ENCODE measurements at places on chromosomes 7 and 10. TPM values are rescaled to one million over a fixed set of nuclear protein-coding genes. Genes with fewer than 3 reads are reported as not detected.
A peak's percentile ranks its signal among the peaks of the same experiment; 100 is the strongest.

Gene ELFN1
- total RNA-seq = 13.7 TPM

Gene CALHM1
- total RNA-seq = not detected

DNA sequence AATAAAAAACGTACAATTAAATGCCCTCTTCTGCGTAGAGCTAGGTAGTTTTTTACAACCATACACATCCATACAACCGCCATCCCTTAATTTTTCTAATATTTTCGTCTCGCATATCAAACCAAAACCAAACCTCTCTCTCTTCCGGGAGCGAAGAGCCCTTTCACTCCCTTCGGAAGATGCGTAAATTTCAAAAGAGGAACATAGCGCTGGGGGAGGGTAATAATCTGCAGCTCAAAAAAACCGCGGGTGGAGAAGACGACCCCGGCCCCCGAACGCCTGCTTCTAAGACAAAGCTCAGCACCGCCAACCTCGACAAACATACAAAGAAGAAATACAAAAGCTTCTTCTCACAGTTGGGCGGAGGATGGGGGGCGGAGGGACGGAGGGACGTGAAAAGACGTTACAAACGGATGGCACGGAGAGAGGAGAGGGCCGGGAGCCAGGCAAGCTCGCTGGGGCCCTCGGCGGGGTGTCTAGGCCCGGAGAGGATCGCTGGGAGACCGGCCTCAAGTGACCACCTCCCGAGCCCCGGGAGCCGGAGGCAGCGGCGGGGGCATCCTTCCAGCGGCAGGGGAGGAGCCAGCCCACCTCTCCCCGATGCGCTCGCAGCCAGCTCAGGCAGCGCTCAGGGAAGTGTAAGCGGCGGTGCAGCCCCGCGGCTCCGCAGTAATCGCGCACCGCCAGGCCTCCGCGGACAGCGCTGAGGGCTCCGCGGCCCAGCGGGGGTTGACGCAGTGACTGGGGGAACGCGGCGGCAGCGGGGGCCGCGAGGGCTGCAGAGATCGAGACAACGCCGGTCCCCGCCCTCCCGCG lies 851 bp downstream of the MKRN1 start:
- peak; percentile 31 for DNase-seq

DNA sequence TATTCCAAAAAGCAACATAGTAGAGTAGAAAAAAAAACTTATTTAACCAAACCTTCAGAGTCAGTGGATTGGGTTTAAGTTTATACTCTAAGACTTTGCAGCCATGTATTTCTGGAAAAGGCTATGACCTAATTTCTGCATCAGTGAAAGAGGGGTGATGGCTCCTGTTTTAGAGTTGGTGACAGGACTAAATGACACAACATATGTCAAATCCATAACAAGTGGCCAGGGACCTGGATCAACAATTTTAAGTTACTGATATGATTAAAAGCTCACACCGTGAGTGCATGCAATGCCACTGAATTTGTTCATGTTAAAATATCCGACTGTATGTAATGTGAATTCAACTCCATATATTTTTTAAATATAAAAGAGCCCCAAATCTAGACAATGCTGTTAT lies 390.6 kb downstream of the TNS3 start:
- no peak for DNase-seq

DNA sequence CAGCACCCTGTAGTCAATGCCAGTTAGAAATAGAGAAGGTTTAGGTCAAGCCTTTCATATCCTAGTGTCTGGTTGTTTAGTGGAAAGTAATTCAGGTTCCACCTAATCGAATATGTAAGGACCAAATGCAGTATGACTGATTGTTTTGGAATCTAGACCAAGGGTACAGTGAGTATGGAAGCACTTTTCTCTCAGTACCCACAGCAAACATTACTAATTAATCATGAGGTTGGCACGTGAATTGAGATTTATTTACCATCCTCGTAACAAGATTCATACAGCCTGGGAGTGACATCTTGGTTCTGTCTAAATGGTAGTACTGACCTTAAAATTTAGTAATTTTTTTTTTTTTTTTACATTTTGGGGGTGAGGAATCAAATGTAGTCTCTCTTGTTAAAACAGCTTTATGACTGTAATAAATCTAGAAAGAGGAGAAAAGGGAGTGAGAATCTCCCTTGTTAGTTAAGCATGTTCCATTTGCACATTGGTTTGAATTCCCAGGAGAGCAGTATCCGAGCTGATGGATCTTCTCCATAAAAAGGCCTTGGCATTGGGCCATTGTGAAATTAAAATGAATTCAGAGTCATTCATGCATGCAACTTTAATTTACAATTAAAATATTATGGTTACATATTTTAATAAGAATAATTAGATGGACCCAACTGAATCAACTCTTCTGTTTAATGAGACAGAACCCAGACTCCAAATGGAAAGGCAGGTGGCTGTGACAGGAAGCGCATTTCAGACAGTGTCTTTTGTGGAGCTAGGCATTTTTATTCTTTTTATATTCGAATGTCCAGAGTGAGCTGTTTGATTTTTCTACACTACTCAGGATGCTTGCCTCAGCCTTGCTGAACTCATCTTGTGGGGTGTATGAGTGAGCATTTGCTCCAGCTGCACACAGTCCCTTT lies 57.6 kb downstream of the SNX10 start:
- no peak for DNase-seq

DNA sequence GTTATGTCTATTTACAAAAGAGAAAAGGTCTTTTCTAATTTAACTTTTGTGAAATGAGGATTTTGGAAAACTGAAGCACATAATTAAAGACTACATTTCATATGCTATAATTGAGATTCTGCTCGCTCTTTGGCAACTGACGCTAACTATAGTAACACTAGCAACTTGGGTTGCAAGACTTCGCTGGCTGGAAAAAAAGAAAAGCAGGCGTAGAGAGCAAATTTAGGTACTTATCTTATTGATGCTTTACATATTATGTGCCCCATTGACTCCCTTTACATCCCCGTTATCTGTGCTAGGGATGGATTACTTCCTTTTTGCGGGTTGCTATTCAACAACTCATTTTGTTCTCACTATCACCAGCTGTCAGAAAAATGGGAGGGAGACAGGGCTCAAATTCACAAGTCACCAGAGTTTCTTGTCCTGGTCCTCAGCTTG lies 10.5 kb downstream of the SEMA3C start:
- DNase-seq = no peak

GRCh38 chr10:51619365-51619764 lies 80.0 kb downstream of the CSTF2T start:
- no peak for DNase-seq

DNA sequence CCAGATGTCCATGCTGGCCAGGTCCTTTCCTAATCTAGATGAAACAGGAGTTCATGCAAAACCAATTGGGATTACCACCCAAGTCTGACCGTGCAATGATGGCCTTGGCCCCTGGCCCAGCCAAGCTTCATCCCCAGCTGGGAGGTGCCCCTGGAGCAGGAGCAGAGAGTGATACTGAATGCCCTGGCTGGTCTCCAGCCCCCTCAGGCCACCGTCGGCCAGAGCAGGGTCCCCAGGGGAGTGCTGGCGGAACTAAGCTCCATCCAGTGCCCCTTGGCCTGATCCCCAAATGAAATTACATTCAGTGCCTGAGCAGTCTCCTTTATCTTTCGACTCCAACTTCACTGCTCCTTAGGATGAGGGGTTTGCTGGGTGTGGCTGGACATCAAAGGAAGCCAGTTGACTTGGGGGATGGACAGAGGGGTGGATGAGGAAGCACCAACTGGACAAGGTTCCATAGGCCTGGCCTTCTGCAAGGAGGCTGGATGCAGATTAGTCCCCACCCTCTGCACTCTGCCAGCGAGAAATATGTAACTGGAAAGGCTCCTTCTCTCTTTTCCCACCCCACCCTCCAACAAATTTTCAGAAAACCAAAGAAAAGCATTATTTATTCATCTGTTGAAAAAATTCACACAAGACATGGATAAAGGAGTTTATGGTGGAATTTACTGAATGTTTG lies 275.5 kb downstream of the PLXNA4 start:
- peak; percentile 58 for DNase-seq

DNA sequence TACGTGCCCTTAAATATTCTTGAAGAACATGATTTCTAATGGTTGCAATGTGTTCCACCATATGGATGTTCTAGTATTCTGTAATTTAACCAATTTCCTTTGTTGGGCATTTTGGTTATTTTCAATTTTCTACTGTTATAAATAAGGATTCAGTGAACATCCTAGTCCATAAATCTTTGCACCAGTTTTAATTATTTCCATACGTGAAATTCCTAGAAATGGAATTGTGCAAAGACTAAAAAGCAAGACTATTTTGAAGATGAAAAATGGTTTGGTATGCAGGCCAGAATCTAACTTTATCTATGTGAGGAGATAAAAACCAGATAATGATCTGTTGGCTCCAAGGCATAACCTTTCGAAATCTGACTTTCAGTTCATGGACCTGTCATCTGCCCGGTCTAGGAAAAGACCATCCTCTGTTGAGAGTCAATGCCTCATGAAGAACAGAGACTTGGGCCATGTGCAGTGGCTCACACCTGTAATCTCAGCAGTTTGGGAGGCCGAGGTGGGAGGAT lies 633.2 kb upstream of the NRP1 start:
- no peak for DNase-seq

- no peak for DNase-seq
These were observed 204.4 kb downstream of the DIP2C start for GRCh38 chr10:484925-485661.

- DNase-seq = no peak
These were observed 76.6 kb upstream of the HGF start for GRCh38 chr7:81846398-81846797.

GRCh38 chr10:92757066-92757710 lies 67.4 kb downstream of the HHEX start:
- DNase-seq = peak; percentile 92

DNA sequence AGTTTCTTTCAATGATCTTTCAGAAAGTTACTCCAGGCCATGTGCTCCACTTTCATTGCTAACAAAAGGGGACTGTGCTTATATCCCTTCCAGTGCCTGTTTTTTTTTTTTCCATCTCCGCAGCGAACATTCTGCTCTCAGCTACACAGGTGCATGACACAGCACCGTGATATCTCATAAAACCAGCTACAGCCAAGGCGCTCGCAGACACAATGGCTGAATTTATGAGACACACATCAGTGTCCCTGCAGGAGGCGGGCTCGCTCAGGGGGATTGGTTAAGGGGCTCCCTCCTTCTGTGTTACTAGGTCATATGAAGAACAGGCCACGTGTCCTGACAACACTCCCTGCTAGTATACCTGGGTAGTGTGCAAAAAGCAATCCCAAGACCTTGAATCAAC lies 245.5 kb downstream of the SKAP2 start:
- DNase-seq = no peak
